ENCODE measurements at places on chromosomes 2 and 18.

DNA sequence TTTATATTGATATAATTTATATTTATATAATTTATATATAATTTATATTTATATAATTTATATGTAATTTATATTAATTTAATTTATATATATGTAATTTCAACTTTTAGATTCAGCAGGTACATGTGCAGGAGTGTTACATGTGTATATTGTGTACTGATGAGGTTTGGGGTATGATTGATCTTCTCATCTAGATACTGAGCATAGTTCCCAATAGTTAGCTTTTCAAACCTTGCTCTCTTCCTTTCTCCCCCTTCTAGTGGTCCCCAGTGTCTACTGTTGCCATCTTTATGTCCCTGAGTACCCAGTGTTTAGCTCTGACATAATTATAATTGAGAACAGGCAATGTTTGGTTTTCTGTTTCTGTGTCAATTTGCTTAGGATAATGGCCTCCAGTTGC lies 1335.3 kb upstream of the CDH2 start:
- no peak for DNase-seq

- DNase-seq = no peak
Measured at GRCh38 chr2:200100027-200100426, 144.6 kb downstream of the MAIP1 start.

DNA sequence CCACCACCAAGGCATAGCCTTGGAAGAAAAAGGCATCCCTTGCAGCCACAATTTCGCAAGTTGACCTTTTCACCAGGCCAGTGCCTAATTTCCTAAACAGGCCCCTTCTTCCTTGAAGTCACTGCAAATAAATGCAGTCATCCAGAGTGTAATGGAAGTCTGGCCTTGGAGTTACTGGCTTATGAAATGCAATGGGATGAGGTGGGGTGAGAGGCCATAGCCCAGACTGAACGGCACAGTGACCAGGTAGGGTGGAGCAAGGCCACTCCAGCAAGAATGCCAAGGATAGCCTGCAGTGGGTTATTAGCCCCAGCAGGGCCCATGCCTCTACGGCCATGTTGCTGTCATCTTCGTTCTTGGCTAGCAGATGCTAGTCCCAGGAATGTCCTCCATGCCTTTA lies 68.4 kb downstream of the BCL11A start:
- no peak for DNase-seq

GRCh38 chr18:11366410-11366809 lies 217.0 kb upstream of the PIEZO2 start:
- no peak for DNase-seq

DNA sequence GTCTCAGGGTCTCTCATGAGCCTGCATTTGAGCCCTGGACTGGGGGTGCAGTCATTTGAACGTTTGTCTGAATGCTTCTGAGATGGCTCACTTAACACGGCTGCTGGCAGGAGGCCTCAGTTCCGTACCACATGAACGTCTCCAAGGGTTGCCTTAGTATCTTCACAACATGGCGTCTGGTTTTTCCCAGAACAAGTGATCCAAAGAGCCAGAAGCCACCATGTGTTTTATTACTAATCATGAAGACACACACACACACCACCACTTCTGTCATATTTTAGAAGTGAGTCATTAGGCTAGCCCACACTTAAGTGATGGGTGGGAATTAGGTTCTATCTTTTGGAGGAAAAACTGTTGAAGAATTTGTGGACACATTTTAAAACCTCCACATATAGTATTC lies 15.0 kb upstream of the MYO1B start:
- no peak for DNase-seq

DNA sequence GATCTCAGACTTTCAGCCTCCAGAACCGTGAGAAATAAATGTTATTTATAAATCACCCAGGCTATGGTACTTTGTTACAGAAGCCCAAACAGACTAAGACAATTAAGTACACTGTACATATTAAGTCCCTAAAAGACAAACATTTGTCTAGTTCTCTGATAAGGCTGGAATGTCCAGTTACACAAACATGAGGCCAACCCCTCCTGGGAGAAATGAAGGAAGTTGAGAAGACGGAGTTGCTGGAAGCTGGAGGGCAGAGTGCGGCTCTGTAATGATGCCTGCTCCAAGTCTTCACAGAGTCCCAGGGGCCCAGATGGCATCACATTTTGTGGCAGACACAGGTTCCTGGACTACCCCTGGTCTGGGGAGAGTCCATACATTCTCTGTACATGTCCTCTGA lies 79.2 kb upstream of the ST8SIA3 start:
- DNase-seq = no peak

DNA sequence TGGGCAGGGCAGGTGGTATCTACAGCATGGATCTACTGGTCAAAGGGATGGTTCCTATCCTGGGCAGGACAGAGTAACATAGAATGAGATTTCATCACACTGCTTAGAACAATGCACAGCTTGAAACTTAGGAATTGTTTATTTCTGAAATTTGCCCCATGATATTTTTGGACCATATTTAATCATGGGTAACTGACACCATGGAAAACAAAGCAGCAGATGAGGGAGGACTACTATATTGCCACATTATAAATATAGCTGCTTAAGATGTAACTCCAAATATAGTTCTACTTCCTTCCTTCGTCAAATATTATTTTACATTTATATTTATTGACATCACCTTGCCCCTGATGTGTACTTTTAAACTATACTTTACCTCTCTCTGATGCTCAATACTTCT lies 254.7 kb downstream of the PTPRM start:
- no peak for DNase-seq

- peak; percentile 100 for DNase-seq
Measured at GRCh38 chr2:207529330-207530159, at the start of gene CREB1. CREB1 (plus strand) TSS chr2:207529962; CDS start chr2:207555636, 25,674 bp downstream.

- no peak for DNase-seq
Measured at GRCh38 chr2:153455403-153455802, 23.2 kb downstream of the RPRM start.

GRCh38 chr18:72174972-72175649 lies 369.0 kb downstream of the CBLN2 start:
- no peak for DNase-seq

DNA sequence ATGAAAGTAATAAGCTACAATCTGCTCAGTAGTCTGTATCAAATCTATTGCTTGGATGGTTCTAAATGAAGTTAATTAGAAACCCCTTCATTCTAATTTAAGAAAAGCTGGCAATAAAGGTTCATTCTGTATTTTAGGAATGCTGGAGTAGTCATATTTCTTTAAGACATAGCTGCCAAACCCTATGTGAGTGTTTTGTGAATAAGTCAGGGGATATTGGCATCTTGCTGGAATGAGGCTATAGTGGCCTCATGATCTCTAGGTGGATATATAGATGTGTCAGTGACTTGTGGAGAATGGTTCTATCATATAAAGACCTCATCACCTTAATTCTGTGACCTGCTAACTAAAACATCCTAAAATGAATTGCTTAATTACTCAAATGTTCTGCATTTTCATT lies 196.3 kb downstream of the PDE1A start:
- no peak for DNase-seq

DNA sequence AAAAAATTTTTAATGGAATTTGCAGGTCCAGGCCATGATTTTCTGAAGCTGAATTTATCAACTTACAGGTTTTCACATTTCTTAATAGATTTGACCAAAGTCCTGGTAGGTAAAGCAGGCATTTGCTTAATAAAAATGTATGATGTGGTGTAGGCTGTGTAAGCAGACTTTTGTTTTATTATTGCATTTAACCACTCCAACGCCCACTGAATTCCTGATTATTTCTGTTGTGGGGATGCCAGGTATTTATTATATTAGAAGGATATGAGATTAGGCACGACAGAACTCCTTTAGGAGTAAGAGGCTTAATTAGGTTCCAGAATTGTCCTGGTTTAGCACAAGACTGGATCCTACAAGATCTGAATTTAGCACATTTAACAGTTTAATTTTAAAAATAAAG lies 111.1 kb downstream of the ADCYAP1 start:
- no peak for DNase-seq

DNA sequence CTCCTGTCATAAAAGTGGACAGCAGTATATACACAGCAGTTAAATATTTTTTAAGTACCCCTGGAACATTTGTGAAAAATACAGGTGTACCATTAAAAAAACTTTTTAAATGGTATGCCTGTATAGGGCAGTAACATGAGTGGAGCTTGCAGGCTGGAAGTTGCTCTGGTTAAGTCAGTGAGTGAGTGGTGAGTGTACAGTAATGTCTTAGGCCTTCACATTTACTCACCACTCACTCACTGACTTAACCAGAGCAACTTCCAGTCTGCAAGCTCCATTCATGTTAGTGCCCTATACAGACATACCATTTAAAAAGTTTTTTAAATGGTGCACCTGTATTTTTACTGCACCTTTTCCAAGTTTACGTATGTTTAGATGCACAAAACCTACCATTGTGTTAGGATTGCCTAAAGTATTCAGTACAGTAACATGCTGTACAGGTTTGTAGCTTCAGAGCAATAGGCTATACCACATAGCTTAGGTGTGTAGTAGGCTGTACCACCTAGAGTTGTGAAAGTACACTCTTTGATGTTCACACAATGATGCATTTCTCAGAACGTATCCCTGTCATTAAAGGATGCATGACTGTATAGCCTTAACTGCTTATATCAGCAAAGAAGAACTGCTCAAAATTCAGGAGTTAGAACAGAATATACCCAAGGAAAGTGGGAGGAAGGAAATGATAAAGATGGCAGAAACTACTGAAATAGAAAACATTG lies 112.6 kb downstream of the EHBP1 start:
- DNase-seq = no peak

DNA sequence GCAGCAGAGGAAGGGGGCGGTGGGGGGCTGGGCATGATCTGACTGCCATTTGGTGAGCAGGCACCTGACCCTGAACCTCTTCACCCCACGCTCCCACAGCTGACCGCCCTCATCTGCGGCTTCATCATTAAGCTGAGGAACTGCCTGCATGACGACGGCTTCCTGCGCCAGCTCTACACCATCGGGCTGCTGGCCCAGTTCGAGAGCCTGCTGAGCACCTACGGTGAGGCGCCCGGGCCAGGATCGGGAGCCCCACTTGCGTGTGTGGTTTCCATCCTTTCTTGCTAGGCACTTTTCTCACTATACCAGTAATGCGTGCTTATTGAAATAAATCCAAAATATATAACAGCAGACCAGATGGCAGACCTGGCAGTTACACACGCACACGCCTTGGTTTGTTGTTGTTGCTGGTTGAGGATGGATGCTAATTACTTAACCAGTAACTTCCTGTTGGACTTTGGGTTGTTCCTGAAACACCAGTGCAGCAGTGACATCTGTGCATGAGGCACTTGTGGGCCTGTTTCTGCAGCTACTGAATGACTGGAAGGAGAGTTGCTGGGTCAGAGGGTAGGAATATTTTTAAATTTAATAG lies 43.7 kb downstream of the COA5 start:
- DNase-seq = no peak

DNA sequence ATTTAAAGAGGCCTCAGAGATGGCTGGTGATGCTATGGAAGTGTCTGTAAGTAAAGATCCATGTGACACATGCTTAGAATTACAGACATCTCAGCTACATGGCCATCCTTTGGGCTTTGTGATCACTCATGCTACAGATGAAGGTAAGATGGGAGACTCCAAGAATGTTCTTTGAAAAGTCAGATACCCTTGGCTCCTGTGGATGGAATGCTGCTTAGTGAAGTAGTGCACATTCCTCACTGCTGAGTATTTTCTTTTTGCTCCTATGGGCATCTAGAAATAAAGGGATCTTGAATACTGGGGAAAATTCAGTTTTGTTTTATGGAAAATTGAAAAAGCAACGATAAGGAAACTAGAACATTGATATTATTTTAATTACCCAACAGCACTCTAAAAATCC lies 55.2 kb upstream of the REV1 start:
- DNase-seq = no peak

GRCh38 chr18:58194028-58194427 lies 150.0 kb downstream of the NEDD4L start:
- no peak for DNase-seq

DNA sequence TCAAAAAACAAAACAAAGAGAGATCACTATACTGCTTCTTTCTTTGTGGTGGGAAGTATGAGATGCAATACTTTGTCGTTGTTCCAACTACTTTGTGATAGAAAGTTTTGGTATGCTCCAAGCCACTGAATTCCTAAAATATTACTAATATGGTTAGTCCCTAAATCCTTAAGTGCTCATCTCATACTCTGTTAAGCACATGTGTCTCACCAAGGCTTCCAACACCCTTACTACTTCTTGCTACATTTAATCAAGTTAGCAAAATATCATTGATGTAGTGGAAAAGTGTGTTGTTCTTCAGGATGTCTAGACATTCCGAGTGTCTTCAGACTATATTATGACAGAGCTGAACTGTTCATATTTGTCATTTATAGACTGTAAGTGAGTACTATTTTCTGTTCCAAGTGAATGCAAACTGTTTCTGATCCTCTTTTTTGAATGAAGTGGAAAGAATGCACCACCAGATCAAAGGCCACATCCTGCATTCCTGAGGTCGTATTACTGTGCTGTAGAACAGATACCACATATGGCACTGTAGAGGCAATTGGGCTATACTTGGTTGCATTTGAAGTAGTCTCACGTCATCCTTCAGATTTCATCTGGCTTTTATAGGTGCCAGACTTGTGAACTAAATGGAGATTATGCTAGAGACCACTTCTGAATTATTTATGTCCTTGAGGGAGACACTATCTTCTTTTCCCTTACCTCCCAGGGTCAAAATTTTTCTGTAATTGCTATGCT lies 298.4 kb upstream of the ZNF521 start:
- DNase-seq = no peak

GRCh38 chr18:74817576-74817975 lies 219.9 kb downstream of the ZNF407 start:
- DNase-seq = no peak

- DNase-seq = no peak
Measured at GRCh38 chr2:47499621-47500309, 96.8 kb downstream of the MSH2 start.

- DNase-seq = no peak
Measured at GRCh38 chr2:8520791-8521344, 161.0 kb upstream of the ID2 start.

DNA sequence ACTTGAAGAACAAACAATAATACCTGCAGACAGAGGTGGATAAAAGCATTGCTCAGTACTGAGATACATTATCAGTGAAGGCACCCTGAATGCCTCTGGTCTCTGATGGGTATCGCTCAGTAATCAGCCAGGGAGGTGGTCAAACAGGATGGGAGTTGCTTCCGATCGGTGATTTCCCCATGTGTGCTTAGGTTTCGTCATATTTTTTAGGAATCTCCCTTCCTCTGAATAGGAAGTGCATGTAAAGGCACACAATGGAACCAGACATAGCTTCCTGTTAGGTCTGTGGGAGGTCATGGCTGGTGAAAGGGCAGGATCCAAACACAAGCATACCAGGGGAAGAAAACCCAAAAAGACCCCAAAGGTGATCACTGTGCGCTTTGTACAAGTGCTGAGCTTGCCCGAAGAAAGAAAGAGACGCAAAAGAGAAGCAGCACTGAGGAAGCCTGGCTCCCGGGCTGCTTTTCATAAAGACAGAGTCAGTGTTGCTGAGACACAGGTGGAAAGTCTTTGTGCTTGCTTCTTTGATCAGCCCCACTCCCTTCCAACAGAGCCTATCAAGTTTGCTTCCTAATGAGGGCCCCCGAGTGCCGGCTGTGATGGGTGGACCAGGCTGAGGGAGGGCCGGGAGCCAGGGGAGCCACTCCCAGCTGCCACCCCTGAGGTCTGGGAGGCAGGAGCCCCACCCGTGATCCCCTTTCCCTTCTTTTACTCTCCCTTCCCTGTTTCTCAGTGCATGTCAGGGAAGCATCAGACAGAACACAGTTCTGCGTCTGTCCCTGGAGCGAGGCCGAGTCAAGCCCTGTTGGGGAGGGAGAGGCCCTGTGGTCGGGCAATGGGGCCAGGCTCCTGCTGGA lies 138.2 kb downstream of the SH3RF3 start:
- DNase-seq = no peak
